ENCODE measurements at places on chromosomes 2 and 18.

- DNase-seq, result no peak
These were observed 140.2 kb downstream of the PLCL1 start for GRCh38 chr2:197944416-197945096.

GRCh38 chr2:58032016-58032763 lies 14.4 kb upstream of the VRK2 start:
- DNase-seq, result peak; percentile 65

GRCh38 chr2:25132299-25132635 lies 36.1 kb downstream of the POMC start:
- no peak for DNase-seq

DNA sequence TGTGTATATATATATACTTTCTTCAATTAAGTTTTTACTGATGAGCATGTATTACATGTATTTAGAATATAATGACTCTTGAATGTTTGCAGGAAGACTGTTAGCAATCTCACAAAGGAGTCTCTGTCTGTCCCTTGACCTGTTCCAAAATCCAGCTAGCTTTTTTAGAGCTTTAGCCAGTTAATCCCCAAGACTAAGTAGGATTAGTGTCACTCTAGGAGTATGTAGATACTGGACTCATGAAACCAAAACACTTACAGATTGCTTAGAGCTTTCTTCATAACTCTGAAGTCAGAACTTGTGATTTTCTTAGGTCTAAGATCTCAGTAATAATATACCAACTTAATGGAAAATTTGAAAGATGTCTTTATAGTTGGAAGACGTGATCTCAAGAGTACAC lies 2.2 kb downstream of the UBXN4 start:
- DNase-seq, result peak; percentile 21

DNA sequence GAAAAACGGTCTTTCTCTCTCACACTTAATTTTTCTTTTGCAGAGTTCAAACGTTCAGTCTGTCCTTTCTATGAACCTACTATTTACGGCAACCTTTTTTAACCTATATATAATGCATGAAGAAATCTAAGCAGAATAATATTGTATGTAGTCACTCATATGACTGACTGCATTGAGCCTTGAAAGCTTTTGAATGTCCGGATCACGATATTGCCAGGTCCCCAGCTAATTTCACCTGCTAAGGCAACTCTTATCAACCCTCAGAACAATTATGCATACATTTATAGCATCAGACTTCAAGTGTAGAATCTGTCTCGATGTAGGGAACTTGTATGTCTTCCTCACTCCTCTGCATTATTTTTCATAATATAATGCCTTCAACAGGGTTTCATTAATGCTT lies 1083.8 kb upstream of the KLHL29 start:
- DNase-seq, result no peak

GRCh38 chr2:202555356-202555755 lies 79.4 kb upstream of the FAM117B start:
- no peak for DNase-seq

DNA sequence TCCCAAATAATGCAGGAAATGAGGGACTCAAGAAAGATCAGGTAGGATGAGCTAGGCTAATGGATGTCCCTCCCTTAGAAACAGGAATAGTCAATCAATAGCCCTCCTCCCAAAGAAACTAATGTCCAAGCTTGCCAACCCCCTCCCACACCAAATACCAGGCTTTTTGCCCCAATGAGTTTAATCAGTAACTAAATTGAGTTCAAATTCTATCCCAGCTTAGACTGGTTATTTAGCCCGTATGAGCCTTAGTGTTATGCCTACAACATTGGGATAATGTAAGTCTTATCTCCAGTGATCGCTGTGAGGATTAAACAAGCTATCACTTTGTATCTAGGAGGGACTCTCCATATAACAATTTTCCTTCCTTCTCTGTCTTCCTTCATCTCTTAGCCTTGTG lies 310.7 kb downstream of the DPP10 start:
- DNase-seq, result no peak
